AG04449 (cell line): ENCODE measurements at places on chromosomes 5 and 9.

- no peak for DNase-seq
Measured at GRCh38 chr5:180139731-180140055, 68.1 kb upstream of the RNF130 start.

DNA sequence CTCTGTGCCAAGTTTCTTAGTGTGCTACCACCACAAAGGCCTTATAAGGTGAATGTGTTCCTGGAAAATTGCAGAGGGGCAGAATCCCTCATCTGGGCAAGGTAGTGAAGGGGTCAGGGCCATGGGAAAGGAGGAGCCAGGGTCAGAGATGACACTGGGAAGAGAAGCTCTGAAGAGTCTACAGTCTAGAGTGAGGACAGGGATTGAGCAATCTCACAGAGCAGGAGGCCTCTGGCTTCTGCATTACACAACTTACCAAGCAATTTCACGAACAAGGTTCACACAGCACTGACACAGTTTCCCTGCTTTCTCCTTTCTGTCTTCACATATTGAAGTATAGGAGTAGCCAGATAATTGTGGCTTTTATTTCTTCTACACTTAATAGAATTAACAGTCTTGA, 24.5 kb upstream of the IDNK start:
- no peak for DNase-seq

- DNase-seq: no peak
Measured at GRCh38 chr9:123251741-123252140, 16.6 kb downstream of the STRBP start.

DNA sequence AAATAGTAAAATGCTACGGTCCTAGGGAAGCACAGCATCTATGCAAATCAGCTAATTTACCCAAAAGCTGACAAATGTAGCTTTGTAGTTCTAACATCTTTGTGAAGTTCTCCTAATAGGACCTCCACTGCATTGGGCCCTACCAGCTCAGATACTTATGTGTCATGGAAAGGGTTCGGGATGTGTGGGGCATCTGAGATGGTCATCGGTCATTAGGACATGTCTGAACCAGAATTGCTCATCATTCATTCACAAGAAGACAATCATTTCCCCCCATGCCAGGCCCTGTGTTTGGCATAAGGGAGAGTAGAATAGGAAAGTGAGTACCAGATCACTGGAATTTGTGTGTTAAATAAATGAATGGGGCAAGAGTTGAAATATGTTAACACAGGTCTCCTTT, 35.7 kb downstream of the PWWP2A start:
- no peak for DNase-seq

DNA sequence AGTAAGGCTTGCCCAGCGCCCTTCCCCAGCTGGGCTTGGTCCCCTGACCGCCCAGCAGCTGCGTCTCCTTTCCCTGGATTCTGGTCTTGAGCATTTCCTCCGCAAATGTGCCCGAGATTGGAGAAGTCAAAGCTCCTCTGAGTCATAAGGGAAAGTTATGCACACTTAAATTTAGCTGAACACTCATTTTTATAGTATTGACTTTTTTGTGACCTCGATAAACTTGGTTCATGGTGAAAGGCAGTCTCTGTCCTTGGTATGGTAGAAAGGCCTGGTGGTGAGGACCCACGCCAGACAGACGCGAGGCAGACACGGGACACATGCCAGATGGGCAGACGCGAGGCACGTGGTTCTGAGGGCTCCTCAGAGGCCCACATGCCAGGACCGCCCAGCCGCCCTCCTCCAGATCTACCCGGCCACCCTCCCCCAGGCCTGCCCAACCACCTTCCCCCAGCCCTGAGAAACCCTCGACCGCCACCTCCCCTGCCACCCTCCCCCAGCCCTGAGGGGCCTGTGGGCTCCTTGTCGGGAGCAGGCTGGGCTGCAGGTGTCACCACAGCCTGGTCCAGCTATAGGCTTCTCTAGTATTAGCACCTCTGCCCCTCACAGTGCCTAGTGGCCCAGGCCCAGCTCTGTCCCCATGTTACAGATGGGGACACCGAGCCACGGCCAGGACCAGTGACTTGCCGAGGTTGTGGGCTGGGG, 60.9 kb upstream of the CACNA1B start:
- DNase-seq: no peak

- no peak for DNase-seq
Measured at GRCh38 chr9:127340721-127341120, 56.2 kb upstream of the SLC2A8 start.

DNA sequence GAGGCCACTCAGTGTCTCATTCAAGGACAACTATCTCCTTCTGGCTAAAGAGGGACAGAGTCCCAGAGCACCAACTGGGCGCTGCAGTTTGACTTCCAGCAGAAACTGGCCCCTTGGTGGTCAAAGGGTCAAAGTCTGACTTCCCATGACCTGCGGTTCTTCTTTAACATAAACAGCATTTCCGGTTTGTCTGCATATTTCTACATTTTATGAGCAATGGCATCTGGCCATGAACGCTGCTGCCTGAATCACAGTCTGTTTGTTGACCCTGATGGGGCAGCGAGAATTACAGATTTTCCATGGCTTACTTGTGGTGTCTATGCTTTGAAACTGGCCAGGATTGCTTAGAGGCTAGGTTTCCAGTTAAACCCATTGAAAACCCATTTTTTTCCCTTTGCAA, 1.3 kb downstream of the TNFSF15 start:
- DNase-seq: peak; percentile 54

DNA sequence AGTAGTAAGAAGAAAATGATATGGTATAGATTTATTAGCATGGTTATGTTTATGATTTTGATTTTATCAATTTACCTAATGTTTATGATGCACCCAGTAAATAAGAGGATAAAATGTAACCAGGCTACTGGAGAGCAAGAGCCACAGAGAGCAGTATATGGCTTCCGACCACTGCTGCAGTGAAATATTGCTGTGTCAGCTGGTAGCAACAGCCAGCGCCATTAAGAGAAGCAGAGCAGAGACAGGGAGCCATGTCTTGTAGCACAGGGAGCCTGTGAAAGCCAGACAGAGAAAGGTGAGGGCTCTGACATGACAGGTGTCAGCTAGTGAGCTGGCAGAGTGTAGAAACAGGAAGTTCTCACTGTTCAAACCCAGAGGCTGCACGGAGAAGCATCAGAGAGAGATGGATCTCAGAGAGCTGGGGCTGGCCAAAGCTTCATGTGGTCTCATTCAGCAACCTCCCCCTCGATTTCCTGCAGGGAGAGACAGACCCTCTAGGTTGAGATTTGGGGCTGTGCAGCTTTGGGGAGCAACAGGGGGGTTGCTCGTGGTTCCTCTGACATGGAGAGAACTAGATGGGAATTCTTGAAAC, 202.1 kb downstream of the MED10 start:
- no peak for DNase-seq

GRCh38 chr9:131679261-131680020, 60.4 kb downstream of the RAPGEF1 start:
- DNase-seq: no peak

DNA sequence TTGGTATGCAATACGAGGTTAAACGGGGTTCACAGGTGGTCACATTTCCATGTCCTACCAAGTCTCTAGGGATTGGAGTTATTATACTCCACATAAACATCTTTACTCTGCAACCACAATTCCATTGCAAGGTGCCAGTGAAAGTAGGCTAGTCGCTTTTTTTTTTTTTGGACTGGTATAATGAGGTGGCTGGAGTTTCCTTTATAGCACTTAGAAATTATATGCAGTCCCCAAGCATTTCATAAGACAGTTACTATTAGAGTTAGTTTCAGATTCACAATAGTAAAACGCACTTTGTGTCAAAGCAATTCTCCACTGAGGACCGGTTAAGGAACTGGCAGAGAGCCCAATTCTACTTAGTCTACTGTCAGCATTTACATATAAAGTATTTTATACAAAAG, 1.4 kb downstream of the MEF2C start:
- DNase-seq: no peak

- no peak for DNase-seq
Measured at GRCh38 chr5:80346055-80346454, 26.3 kb downstream of the SPZ1 start.

DNA sequence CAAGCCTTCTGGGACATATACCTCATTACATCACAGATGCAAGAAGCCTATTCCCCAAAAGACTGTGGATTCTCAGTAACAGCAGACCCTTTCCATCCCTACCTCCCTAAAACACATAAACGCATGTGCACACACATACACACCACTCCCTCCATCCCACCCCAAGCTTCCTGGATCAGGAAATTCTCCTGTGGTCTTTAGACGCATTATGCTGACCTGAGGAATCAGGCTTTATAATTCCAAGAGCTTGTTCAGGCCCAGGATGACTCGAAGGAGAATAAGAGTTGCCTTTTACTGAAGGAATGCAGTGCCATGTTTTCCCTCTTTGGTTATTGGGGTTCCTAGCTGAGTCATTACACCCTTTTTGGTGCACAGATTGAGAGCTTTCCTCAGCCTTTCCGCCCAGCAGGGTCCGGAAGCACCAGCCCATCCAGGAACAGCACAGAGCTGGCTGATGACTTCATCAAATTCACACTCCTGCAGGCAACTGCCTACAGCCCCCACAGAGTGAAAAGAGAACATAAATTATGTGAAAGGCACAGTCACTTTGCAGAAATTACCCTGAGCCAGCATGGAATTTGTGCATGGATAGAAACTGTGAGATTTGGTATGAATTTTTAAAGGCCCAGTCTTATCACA, 385.0 kb upstream of the TRPC7 start:
- DNase-seq: no peak

DNA sequence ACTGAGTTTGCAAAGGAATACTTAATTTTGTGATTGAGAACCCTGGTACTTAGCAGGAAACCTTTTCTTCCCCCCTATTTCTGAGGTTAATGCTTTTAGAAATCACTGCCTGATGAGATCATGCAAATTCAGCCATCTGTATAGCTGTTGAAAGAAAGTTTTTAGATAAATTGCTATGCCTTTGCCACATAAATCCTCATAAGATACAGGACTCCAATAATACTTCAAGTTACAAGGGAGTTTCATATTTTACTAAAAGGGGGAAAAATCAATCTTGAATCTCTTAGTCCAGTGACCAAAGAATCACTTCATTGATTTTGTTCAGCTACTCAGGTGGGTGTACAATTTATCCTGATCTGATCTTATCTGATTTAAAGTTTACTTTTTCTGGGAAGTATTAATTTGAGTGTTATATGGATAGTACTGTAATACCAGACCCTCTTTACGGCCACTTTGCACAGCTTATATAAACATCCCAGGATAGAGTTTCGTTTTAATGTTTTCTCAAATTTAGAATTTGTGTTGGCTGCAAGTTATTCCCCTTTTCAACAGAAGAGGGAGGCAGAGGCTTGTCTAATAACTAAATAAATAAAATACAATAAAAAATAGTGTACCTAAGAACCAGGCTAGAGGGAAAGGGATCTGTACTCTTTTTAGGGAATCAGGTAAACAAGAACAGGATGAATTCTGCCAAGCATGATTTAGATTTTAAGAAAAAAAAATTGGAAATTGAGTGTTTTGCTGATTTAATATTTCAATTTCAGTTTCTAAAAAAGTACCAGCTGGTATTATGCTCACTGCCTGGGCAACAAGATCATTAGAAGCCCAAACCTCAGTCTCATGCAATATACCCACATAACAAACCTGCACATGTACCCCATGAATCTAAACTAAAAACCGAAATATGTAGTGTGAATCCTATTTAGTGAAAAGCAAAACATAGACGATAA, 69.1 kb downstream of the PSAT1 start:
- no peak for DNase-seq

- no peak for DNase-seq
Measured at GRCh38 chr5:95631991-95632675, 12.2 kb downstream of the GPR150 start.
